ENCODE measurements at places on chromosomes 3 and 15. TPM values are rescaled to one million over a fixed set of nuclear protein-coding genes. Genes with fewer than 3 reads are reported as not detected.

The SLC12A8 gene
- total RNA-seq: 7.7 TPM

The PROK2 gene
- total RNA-seq: not detected

- DNase-seq: no peak
- H3K27me3 ChIP-seq: no peaks in the 10 kb centered on the region
- H3K4me1 ChIP-seq: peaks cover 28% of the 10 kb centered on the region
- no peak overlapping the region for H3K4me3 ChIP-seq
- no peak overlapping the region for H3K27ac ChIP-seq
Measured at GRCh38 chr3:152260026-152260425, 8.7 kb upstream of the MBNL1 start.

The TNFSF10 gene
- not detected for total RNA-seq

GRCh38 chr3:74409066-74409465, 205.4 kb downstream of the CNTN3 start:
- H3K27ac ChIP-seq: no peak overlapping the region
- no peak overlapping the region for H3K4me3 ChIP-seq
- no peaks in the 10 kb centered on the region for H3K27me3 ChIP-seq
- H3K36me3 ChIP-seq: no peaks in the 10 kb centered on the region
- no peak for DNase-seq

GRCh38 chr3:142884531-142884930, 4.4 kb downstream of the PCOLCE2 start:
- no peak for DNase-seq
- no peaks in the 10 kb centered on the region for H3K36me3 ChIP-seq
- no peaks in the 10 kb centered on the region for H3K27me3 ChIP-seq
- H3K4me3 ChIP-seq: no peak overlapping the region
- H3K4me1 ChIP-seq: peaks cover 14% of the 10 kb centered on the region

GRCh38 chr15:77029166-77030047, 34.5 kb downstream of the PSTPIP1 start:
- H3K4me3 ChIP-seq: no peak overlapping the region
- H3K4me1 ChIP-seq: peaks cover 9% of the 10 kb centered on the region
- peak; percentile 83 for DNase-seq
- peaks cover 2% of the 10 kb centered on the region for H3K36me3 ChIP-seq
- H3K27me3 ChIP-seq: no peaks in the 10 kb centered on the region

The SPINK8 gene
- total RNA-seq: not detected

DNA sequence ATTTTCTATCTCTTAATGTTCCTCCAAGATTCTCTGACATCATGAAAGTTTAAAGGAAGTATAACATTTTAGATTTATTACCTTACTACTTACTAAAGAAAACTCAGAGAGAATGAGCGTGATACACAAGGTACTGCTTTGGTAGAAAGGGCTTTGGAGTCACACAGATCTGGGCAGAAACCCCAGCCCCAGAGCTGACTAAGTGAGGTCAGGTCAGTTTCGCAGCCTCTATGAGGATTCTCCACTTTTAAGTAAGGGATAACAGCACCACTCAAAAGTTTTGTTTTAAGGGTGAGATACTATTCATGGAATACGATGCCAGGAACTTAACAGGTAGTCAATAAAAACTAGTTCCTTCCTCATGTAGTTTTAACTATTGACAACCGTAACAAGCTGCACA, 76.1 kb downstream of the CLDN11 start:
- H3K27me3 ChIP-seq: no peaks in the 10 kb centered on the region
- H3K36me3 ChIP-seq: no peaks in the 10 kb centered on the region
- peaks cover 6% of the 10 kb centered on the region for H3K4me1 ChIP-seq
- H3K27ac ChIP-seq: no peak overlapping the region
- no peak for DNase-seq

The UPK1B gene
- not detected for total RNA-seq

DNA sequence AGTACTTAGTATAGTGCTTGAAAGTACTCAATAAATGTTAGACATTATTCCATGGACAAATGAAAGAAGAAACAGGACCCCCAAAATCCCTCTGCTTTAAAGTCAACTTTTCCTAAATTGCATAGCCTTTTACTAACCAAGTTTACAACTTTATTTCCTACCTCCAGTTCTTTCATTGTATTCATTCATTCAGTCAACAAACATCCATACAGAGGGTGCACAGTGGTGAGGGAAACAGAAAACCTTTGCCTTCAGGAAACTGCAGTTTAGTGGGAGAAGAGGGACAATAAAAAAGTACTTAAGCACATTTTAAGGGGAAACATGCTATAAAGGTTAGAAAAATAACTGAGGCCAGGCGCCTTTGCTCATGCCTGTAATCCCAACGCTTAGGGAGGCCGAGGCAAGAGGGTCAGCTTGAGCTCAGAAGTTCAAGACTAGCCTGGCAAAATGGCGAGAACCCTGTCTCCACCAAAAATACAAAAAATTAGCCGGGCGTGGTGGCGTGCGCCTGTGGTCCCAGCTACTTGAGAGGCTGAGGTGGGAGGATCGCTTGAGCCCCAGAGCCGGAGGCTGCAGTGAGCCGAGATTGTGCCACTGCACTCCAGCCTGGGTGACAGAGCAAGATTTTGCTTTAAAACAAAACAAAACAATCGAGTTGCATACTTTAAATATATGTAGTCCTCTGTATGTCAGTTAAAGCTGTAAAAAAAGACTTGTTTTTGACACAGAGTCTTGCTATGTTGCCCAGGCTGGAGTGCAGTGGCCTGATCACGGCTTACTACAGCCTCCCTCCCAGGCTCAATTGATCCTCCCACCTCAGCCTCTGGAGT, 1.1 kb upstream of the DENND4A start:
- no peaks in the 10 kb centered on the region for H3K36me3 ChIP-seq
- H3K4me3 ChIP-seq: peak overlapping the region; percentile 78
- H3K27ac ChIP-seq: peak overlapping the region; percentile 98
- H3K4me1 ChIP-seq: peaks cover 29% of the 10 kb centered on the region
- H3K27me3 ChIP-seq: no peaks in the 10 kb centered on the region
- DNase-seq: no peak

GRCh38 chr15:43268111-43269105, 1.7 kb upstream of the TGM5 start:
- no peaks in the 10 kb centered on the region for H3K4me1 ChIP-seq
- no peak for DNase-seq
- H3K27ac ChIP-seq: no peak overlapping the region
- peaks cover 67% of the 10 kb centered on the region for H3K27me3 ChIP-seq

The RNF7 gene
- total RNA-seq: 104 TPM

The GPR62 gene
- total RNA-seq: 0.19 TPM

GRCh38 chr3:157618075-157618760, 115.0 kb upstream of the VEPH1 start:
- H3K27me3 ChIP-seq: peaks cover 23% of the 10 kb centered on the region
- DNase-seq: no peak
- H3K4me3 ChIP-seq: no peak overlapping the region

The PRKCI gene
- 59.8 TPM for total RNA-seq

DNA sequence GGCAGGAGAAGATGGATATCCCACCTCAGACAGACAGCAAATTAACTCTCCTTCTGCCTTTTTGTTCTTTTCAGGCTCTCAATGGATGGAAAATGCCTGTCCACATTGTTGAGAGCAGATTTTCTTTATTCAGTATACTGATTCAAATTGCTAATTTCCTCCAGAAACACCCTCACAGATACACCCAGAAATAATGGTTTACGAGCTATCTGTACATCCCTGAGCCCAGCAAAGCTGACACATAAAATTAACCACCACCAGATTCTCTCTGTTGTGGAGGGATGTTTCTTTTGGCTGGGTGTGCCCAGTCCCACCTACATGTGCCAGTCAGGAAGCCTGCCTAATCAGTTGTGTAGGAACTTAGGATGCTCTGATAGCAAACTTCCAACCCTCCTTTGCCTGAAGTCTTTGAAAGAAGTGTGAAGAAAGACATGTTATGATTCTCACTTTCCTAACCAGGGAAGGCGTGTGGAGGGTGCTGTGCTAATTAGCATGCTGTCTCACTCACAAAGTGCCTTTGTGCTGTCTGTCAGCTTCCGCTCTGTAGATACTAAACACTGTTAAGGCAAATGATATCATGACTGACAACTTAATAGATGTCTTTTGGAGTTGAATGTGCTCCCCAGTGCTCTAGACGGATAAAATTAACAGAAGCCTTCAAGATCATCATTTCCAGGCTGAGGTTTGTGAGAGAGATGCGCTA, 208.5 kb downstream of the CLSTN2 start:
- H3K36me3 ChIP-seq: peaks cover 3% of the 10 kb centered on the region
- H3K4me3 ChIP-seq: no peak overlapping the region
- no peak for DNase-seq
- no peaks in the 10 kb centered on the region for H3K4me1 ChIP-seq
- no peaks in the 10 kb centered on the region for H3K27me3 ChIP-seq

- no peaks in the 10 kb centered on the region for H3K27me3 ChIP-seq
- no peaks in the 10 kb centered on the region for H3K4me1 ChIP-seq
- no peak overlapping the region for H3K27ac ChIP-seq
- no peak for DNase-seq
- H3K36me3 ChIP-seq: no peaks in the 10 kb centered on the region
Measured at GRCh38 chr3:46504789-46505188, 7.0 kb downstream of the RTP3 start.

DNA sequence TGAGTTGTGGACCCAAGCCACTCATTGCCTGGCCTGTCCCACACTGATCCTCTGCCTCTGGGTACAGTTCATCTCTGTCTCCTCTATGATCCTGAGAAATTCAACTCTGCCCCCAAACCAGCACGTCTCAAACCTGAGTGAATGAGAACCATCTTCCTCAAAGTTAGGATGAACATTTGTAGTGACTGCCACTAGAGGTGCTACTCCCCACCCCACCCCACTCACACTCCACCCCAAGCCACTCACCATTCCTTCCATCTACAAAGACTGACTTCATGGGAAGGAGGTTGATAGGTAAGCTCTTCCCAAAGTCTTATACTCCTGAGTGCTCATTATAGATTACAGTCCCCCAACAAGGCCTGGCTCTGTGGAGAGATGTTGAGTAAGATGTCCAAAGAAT, 43.8 kb downstream of the NEK10 start:
- no peak overlapping the region for H3K27ac ChIP-seq
- H3K4me1 ChIP-seq: peaks cover 42% of the 10 kb centered on the region
- H3K36me3 ChIP-seq: peaks cover 5% of the 10 kb centered on the region
- no peaks in the 10 kb centered on the region for H3K27me3 ChIP-seq
- no peak for DNase-seq

DNA sequence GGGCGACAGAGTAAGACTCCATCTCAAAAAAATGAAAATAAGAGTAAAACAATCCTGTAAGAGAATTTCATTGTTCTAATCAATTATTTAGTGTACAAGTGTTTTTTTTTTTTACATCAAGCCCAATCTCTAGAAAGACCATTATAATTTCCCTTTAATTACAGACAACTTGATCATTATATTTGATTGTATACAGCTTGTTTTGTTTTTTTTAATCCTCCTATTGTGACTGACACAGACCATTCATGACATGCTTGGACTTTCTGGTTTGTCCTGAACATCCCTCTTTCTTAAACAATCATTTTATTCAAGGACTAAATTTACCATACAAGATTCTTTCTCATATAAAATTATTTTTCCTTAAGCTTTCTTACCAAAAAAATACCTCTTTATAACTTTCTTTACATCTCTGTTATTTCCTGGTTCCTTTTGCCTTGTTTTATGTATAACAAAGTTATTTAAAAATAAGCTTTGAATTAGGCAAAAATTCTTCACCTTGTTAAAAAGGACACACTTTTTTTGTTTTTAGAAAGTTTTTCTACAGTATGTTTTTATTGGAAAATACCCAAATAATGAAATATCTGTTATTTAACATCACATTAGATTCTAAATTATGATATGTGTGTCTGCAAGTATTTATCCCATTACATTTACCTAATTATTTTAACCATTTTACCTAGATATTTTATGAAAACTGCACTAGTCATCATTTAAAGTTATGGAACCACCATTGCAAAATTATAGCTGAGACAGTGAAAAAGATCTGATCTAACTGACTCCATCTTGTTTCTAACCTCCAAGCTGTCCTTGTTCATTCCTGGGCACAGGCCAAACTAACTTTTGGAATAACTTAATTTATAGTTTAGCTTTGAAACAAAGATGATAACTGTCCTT, 26.1 kb upstream of the GFM1 start:
- H3K36me3 ChIP-seq: no peaks in the 10 kb centered on the region
- no peak overlapping the region for H3K27ac ChIP-seq
- no peaks in the 10 kb centered on the region for H3K27me3 ChIP-seq

GRCh38 chr15:40121911-40122638, 13.4 kb upstream of the BMF start:
- H3K36me3 ChIP-seq: no peaks in the 10 kb centered on the region
- no peaks in the 10 kb centered on the region for H3K4me1 ChIP-seq
- DNase-seq: no peak
- no peak overlapping the region for H3K27ac ChIP-seq

DNA sequence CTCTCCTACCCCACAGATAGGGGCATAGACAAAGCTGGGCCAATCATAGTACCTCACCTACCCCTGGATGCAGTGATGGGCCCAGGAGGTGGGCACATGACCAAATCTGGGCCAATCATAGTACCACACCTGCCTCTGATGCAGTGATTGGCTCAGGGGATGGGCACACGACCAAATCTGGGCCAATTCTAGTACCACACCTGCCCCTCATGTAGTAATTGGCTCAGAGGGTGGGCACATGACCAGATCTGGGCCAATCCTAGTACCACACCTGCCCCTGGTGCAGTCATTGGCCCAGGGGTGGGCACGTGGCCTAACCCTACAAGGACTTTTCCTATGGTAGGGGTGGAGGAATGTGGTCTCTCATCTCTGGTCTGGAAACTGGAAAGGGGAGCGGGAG, 56.9 kb upstream of the MEF2A start:
- DNase-seq: no peak
- H3K4me1 ChIP-seq: peaks cover 78% of the 10 kb centered on the region
- peaks cover 3% of the 10 kb centered on the region for H3K36me3 ChIP-seq
- no peak overlapping the region for H3K27ac ChIP-seq
- H3K4me3 ChIP-seq: no peak overlapping the region

GRCh38 chr3:10365791-10366190, 44.9 kb upstream of the SEC13 start:
- H3K4me1 ChIP-seq: peaks cover 21% of the 10 kb centered on the region
- H3K4me3 ChIP-seq: no peak overlapping the region
- no peak for DNase-seq
- peaks cover 15% of the 10 kb centered on the region for H3K27me3 ChIP-seq
- peaks cover 2% of the 10 kb centered on the region for H3K36me3 ChIP-seq

The COX5A gene
- total RNA-seq: 131 TPM

GRCh38 chr3:119293871-119294695, at the start of gene ARHGAP31:
Gene ARHGAP31 (plus strand): TSS chr3:119294383. CDS start chr3:119294905, 522 bp downstream.
- H3K36me3 ChIP-seq: peaks cover 1% of the 10 kb centered on the region
- H3K27me3 ChIP-seq: no peaks in the 10 kb centered on the region
- peak within 1 kb of the TSS; percentile 89 for H3K4me3 ChIP-seq
- H3K4me1 ChIP-seq: peaks cover 52% of the 10 kb centered on the region

GRCh38 chr15:92076541-92076940, 223.0 kb downstream of the SLCO3A1 start:
- H3K4me1 ChIP-seq: no peaks in the 10 kb centered on the region
- H3K27ac ChIP-seq: no peak overlapping the region
- no peak overlapping the region for H3K4me3 ChIP-seq
- no peaks in the 10 kb centered on the region for H3K36me3 ChIP-seq

DNA sequence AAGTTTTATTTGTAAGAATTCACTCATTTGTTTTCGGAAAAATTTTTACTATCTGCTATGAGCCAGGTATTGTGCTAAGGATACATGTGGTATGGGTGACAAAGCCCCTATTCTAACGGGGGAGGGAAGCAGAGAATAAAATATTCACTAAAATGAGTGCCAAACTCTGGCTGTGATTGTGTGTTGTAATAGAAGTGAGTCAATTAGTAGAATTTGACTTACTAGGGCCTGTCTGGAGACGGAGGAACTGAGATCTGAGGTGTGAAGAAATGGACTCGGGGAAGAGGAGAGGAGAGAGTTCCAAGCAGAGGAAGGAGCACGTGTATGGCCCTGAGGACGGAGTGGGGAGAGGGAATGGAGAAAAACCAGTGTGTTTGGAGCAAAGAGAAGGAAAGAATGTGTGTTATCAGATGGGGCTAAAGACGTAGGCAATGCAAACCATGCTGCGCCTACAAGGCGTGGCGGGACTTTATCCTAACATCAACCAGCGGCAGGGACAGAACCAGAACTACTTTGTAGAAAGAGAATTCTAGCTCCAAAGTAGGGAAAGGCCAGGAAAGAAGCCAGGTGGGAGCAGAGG, 89.1 kb downstream of the OSBPL10 start:
- H3K27ac ChIP-seq: no peak overlapping the region
- no peaks in the 10 kb centered on the region for H3K27me3 ChIP-seq
